Effector CD8-positive, alpha-beta T cell (primary cell): ENCODE measurements at places on chromosomes 4 and X.

DNA sequence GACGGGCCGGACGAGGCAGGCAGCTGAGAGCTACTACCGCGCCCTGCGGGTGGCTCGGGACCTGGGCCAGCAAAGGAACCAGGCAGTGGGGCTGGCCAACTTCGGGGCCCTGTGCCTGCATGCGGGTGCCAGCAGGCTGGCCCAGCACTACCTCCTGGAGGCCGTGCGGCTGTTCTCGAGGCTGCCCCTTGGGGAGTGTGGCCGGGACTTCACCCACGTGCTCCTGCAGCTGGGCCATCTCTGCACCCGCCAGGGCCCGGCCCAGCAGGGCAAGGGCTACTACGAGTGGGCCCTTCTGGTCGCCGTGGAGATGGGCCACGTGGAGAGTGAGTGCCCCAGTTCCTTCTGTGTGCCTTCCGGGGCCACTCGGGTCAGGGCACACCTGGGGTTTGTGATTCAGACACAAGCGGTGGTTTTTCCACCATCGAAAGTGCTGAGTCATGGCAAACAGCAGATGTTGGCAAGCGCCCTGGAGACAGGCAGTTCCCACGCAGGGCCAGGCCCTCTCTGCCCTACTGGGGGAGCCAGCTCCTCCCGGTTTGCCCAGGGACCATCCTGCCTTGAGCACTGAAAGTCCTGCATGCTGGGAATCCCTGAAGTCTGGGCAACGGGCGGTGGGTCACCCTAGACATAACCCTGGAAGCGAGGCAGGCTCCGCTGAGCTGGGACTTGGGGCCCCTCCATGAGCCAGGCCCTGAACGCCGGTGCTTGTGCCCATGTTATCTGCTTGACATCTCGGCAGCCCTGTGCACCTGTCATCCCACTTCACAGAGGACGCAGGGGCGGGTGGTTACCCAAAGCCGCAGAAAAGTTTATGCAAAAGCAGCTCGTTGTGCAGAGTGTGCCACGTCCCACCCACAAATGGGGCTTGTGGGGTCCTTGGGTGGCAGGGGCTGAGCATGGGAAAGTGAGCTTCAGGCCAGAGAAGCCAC is 29.5 kb downstream of the SH3TC1 start:
- DNase-seq: peak; percentile 51

DNA sequence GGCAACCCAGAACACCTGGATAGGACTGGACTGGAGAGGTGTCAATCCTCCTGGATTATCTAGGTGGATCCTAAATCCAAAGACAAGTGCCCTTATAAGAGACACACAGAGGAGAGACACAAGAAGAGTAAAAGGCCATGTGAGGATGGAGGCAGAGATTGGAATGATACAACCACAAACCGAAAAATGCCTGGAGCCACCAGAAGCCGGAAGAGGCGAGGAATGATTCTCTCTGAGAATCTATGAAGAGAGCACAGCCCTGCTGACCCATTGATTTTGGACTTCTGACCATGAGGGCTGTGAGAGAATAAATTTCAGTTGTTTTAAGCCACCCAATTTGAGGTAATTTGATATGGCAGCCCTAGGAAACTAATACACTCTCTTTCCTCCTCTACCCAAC is 20.1 kb downstream of the GPC3 start:
- no peak for DNase-seq

DNA sequence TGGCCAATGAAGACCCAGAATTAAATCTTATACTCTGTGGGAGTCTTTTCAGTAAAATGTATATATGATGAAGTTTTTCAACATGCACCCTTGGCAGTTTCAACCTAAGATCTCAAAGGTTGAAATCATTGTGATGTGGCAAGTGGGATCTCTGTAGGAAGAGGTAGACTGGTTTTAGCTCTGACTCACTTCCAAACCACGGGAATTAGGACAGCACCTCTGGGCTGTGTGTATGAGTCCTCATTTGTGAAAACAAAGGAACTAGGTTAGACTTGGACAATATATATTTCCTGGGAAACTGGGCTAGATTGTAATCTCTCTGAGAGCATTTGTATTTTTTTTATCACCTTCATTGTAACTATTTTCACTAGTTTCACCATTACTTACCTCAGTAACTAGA is 333.0 kb downstream of the ADGRL3 start:
- no peak for DNase-seq

DNA sequence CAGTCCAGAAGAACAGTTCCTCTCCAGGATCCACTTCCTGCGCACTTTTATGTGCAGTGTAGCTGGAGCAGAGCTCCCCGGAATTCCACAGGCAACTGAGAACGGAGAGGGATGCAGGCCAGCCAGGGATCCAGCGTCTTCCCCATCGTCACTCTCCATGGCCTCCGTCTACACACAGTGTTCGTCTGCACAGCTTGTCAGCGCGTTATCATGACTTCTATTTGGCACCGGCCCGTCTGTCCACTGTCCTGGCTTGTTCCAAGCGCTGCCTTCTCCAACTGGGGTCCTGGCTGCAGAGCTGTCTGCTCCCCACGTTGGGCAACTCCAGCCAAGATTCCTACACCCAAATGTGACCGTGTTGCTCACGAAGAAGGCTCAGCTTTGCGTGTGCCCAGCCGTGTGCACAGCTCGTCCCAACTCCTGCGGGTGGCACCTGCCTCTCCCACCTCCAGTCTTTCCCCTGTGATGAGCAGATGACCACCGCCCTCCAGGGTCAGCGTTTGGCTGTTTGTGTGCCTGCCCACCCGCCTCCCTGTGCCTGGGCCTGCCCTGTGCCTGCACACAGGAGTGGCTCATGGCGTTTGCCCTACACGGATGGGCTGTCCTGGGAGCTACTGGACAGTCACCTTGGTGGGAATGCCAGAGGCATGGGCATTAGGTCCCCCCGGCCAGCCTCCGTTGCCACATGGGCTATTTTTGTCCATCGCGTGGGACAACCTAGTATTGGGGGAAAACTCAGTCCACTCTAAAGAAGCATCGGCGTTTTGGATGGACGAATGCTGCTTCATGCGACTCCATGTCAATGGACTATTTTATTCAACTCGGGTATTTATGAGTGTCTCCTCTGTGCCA is 2.2 kb upstream of the CTBP1 start:
- DNase-seq: no peak

DNA sequence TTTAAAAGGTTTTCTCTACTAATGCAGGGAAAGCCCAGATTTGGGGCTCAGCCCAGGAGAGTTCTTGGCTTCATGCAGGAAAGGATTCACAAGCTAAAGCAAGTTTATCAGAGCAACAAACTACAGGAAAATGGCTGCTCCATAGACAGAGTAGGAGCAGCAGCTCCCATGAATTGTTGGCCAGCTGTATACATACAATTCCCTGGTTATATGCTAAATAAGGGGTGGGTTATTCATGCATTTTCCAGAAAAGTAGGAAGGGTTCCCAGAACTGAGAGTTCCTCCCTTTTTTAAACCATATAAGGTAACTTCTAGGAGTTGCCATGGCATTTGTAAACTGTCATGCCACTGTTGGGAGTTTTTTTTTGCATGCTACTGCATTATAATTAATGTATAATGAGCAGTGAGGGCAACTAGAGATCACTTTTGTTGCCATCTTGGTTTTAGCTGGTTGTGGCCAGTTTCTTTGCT is 2.6 kb downstream of the C4orf33 start:
- no peak for DNase-seq

- no peak for DNase-seq
Measured at GRCh38 chr4:88382621-88383020, 4.0 kb downstream of the HERC6 start.

- DNase-seq: no peak
Measured at GRCh38 chr4:142081025-142081424, 444.6 kb downstream of the IL15 start.

GRCh38 chrX:132207996-132208395 is 11.3 kb downstream of the RAP2C start:
- DNase-seq: no peak

DNA sequence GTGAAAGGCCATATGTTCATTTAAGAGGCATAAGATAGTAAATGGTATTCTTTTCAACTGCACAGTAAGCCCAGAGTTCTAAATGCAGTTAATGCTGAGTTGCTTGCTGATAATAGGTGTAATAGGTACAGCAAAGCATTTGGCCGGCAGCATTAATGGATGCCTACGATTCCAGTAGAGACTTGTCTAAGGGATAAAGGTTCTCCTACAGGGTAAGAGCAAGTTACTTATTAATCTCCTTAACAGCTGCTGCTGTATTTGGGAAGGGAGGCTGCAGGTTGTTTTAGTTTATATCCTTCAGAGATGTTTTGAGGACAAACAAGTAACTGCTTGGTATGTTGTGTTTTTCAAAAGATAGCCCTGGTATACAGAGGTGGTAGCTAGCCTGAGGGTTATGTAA is 16.8 kb downstream of the TSPAN7 start:
- DNase-seq: no peak

DNA sequence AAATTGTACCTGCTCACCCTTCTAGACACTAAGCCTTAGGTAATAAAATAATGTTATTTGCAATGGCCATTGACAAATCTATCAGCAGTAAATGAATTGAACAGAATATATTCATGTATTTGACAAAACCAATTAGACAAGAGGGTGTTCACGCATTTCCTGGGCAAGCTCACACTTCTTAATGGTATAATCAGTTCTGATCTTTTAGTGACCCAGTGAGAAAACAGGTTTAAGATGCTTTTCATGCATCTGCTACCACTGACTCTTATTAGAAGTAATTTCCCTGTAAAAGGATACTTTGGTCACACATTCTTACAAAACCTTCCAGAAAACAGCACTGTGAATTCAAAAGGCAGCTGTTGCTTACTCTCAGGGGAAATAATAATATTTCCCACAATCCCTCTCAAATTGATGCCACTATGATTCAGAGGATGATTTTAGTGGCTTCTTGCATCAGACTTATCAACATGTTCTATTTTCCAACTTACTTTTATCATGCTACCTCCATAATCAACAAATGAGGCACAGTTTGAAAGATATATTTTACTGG is 313.9 kb upstream of the NWD2 start:
- no peak for DNase-seq

- no peak for DNase-seq
Measured at GRCh38 chrX:57134702-57135101, 2.5 kb downstream of the SPIN2A start.

DNA sequence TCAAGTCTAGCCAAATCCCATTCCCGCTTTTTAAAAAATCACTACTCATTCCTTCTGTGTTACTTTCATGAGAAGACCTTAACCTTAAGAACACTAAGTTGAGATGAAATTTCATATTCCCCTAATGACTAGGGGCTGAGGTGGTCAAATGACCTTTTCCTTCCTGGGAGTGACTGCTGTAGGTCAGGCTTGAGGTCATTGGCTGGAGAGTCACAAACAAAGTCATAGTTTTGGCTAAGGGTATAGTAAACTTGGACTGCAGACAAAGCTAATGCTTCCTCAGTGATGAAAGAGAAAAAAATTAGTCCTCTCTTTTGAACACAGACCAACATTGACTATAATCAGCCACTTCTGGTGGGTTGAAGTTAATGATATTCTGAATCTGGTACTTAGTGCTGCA is 16.0 kb upstream of the FGF2 start:
- DNase-seq: no peak

DNA sequence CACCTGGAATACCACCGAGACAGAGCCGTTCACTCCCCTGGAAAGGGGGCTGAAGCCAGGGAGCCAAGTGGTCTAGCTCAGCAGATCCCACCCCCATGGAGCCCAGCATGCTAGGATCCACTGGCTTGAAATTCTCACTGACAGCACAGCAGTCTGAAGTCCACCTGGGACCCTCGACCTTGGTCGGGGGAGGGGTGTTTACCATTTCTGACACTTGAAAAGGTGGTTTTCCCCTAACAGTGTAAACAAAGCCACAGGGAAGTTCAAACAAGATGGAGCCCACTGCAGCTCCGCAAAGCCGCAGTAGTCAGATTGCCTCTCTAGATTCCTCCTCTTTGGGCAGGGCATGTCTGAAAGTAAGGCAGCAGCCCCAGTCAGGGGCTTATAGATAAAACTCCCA is 243.2 kb downstream of the RASL11B start:
- no peak for DNase-seq

DNA sequence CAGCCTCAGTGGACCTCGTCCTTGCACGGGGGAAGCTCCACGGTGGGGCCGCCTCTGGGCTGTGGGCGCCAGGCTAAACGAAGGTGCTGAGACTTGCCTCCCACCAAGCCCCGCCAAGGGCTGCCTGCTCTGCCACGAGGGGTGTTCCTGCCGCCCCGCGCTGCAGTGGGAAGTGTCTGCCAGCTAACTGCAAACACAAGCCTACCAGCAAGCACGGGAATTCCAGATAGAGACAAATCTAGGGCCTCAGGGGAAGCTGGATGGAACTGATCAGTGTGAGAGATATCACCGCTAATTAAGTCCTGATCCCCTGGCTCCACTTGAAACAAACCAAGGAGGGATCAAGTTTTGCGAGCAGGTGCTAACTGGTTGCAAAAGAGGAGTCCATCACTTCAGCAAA is 181.6 kb upstream of the LEF1 start:
- no peak for DNase-seq

GRCh38 chr4:175125410-175126068 is 207.4 kb downstream of the ADAM29 start:
- no peak for DNase-seq
